ENCODE measurements at places on chromosomes 3 and 15.
A peak's percentile ranks its signal among the peaks of the same experiment; 100 is the strongest.

DNA sequence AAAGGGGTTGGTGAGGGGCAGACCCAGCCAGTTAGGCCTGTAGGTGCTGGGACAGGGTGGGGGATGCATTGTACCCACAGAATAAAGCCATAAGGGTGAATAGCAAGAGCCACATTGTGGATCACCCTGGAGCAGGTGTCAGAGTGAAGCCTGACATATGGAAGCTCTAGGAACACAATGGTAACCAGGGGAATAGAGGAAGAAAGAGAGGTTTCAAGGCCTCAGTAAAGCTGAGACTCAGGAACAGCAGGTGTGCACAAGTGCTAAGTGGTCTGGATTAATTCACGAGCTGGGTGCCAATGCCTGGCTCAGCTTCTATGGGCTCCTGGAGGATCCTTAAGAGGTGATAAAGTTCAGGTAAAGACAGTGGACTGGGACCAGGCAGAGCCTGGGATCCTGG, 323.7 kb upstream of the CTNNB1 start:
- DNase-seq = no peak

GRCh38 chr3:127077505-127078064, 94.7 kb downstream of the PLXNA1 start:
- no peak for DNase-seq

DNA sequence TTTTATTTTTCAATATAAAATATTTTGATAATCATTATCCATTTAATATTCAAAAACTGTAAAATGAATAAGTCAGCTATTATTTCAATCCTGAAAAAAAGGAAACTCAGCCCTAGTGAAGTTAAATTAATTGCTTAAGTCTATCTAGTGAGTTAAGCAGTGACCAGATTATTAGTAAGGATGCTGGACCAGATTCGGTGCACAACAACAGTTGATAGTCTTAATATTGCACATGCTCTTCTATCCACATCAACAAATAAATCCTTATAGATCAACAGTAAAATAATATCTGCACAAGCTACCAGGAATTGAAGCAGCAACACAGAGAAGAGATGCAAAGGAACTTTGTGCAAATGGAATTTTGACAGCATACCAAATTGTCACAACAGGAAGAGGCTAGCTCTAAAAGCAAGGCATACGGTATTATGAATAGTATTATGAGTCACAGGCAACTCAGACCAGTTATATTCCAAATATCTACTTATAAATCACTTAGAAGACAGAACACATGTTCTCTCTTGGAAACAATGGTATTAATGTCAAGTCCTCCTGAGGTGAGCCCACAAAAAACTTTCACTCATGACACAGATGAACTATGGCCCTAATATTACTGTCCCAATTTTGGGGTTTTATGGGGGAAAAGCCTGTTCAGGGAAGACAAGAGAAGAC, 24.9 kb downstream of the VPS13C start:
- no peak for DNase-seq

GRCh38 chr3:53728606-53729005, 117.6 kb downstream of the CHDH start:
- no peak for DNase-seq

DNA sequence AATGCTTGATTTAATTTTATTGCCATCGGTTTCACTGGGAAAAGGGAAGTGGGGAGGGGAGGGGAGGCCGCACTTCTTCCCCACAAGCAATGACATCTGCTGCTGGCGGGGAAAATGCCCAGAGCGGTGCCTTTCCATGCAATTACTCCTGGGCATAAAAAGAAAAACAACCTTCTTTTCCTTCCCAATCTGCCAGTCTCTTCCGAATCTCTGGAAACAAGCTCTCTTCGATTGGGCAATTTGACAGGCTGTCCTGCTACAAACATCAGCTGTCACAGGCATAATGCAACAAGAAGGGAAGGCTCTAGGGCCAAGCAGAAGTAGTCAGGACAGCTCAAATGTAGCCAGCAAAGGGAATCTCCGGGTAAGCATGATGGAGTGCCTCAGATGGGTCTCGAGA, 93.4 kb upstream of the STRIT1 start:
- no peak for DNase-seq

DNA sequence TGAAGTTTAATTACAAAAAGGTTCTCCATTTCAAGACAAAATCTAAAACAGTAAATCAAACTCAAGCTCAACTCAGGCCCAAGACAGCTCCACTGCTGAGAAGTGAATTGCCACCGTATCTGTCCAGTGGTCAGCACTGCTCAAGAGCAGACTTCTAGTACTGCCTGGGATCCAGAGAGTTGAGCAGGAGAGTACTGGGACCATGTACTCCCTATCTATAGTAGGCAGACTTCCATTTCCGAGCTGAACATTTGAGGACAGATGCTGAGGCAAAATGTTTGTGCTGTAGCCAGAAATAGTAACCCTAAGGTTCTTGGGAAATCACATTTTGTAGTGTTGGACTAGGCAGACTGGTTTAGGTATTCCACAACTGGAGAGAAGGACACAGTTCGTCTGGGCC, 44.1 kb downstream of the MRPL3 start:
- DNase-seq = no peak

DNA sequence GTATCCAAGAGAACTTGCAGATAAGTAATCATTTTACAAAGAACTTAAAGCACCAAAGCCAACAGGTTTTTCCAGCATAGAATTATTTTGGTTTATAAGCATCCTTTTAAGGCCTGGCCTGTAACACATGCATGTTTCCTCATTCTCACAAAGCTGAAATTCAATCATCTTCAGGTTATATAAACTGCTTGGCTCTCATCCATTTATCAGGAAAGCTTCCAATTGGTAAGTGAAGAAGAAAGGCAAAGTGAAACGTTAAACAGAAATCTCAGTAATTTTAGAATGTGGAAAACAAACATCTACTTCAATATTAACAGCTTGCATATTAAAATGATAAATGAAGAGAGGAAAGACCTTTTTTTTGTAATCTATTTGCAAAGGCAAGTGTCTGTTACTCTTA, 1.6 kb downstream of the SERP1 start:
- DNase-seq = no peak

DNA sequence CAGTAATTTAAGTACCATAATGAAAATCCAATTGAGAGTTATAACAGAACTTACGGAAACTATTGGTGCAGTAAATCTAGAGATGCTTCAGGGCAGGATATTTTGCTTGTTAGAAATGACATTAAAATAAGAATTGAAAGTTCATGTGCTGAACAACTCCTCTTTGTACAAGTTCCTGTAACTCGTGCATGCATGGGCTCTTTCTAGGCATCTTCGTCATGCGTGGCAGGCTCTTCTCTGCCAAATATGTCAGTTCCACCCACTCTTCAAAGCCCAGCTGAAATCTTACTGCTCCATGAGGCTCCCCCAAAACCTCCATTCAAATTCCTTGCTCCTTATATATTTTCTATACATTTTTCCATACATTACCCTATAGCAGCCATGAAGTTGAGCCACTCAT, 48.7 kb downstream of the FBN1 start:
- DNase-seq = no peak

GRCh38 chr3:142211034-142211433, 14.4 kb downstream of the GK5 start:
- DNase-seq = no peak

DNA sequence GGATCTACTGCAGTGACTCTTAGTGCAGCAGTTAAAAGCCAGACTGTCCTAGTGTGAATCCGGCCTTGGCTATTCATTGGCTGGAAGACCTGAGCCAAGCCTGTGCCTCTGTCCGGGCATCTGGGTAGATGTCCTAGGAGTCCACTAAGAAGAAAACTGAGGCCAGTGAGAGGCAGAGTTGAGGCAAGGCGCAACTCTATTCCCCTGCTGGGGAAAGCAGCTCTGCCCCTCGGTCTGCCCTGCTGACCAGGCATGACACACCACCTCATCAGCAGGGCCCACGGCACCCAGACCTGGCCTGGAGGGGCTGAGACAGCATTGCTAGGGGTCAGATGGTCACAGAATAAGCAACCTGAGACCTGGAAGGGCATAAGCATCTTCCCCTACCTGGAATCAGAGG, 46.7 kb upstream of the ABHD2 start:
- DNase-seq = no peak

GRCh38 chr3:98395101-98395500, 4.6 kb downstream of the OR5K3 start:
- no peak for DNase-seq

DNA sequence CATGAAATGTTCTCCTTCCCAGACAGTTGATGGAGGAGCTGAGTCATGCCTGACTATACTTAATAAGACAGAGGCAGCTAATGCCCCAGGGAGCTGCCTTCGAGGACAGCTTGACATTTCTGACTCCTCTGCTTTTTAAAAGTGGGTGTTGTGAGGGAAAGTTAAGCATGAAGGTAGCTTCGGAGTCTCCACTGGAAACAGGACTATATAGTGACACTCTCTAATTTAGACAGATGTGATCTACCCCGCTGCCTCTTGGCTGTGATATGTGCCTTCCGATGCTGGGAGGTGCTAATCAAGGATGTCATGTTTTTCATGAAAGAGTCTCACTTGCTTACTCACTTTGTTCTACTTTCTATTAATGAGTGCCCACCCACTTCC, 72.7 kb downstream of the IL1RAP start:
- peak; percentile 14 for DNase-seq

DNA sequence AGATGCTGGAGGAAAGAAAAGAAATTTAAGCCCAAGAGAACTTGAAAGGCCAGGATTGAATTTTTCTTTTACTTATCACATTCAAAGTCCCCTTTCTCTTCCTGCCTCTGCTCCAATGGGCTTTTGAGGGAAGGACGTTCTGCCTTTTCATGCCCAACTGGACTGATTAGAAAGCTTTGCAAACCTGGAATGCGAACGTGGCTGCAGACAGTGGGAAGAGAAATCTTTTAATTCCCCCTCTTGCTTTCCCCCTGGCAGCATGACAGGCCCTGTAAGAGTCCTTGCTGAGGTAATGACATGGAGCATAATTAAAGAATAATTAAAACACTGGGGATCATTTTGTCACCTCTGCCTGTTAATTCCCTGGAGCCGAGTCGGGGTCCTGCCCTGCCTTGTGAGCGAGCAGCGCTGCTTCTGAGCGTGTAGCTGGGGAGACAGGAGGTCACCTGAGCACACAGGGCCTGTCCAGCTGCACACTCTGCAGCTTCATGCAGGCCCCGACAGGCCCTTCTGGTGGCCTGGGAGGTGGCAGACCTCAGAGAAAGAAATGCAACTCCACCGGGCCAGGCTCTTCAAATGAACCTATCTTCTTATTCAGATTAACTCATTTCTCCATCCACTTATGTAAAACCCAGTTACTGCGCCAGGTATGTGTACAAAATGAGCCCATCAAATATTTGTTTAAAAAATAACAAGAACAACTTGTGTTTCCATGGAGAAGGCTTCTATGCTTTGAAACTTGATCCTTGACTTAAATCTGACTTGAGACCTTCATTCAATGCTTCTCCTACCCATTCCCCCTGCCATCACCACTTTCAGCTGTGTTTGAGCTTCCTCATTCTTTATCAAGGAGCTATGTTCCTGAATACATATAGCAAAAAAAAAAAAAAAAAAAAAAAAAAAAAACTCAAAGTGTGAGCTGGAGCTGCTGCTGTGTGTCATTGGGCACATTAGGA, 628.2 kb upstream of the CFAP20DC start:
- no peak for DNase-seq

DNA sequence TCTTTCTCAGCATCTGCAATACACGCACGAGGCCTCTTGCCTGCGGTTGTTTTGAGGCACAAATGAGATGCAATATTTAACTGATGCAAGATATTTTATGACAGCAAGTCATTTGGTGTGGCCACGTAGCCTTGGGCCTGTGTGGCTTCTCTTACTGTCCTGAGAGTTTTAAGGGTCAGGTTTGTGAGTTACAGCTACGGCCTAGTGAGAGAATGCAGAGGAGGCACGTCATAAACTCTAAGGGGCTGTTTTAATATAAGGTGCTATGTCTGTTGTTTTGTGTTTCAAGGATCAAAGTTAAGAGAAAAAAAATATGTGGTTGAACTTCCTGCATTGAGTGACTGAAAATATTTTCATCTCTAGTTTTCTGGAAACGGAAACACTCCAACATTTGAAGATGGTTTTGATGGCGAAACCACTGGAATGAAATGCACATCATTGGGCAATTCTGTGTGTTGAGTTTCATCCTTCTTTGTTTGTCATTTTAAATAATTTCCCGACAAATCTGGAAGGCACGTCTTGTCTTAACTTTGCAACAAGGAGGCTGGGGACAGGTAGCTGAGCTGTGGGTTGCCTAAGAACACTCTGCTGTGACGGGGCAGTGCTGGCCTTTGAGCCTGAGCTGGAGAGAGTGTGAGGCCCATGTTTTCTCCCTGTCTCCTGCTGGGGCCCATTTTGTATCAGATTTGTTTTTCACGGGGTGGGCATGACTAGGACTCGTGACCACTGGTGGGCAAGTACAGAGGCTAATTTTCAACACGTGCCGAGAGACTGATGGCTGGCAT, 5.1 kb downstream of the APBA2 start:
- DNase-seq = no peak

DNA sequence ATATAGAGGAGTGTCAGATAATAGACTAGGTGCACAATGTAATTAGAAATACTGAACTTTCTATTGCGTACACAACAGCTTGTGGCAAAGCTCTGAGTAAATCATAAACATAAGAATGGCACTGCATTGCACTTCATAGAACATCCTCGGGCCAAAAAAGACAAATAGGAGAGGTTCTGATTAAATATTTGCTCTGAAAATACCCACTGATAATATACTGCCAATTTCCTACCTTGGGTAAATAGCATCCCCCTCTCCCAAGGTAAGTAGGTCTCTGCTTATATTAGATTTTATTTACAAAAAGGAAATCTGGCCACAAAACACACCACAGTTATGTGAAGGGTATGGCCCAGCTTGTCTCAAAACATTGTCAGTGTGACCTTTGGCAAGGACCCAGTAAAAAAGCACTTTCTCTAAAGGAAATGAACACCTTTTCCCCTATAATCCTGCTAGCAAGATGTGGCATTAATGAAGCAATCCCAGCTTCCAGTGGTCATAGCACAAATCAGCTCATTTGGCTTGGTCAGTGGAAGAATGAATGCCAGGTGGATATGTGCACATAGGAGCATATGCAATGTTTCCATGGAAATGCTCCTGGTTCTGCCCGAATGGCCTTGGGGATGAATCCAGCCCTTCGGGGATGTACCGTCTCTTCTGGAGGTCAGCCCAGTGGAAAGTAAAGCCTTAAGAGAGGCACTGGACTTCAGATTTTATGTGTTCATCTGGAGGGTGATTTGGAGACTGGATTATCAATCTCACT, 315.9 kb downstream of the LSAMP start:
- no peak for DNase-seq

DNA sequence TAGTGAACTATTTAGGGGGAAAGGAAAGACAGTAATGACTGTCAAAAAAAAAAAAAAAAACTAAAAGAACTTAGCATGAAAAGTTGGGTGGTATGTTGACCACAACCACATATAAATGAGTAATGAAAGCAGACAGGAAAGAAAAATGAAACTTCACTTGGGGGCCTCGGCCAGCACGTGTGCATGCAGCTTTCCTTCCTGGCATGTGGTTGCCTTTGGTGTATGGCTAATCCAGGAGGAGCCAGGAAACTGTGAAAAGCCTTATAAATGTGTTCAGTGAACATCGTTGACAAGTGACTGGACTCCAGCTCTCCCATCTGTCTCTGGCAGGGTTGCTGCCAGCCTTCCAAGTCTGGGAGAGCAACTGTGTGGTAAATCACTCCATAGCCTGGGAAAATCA, 195.1 kb downstream of the DTWD1 start:
- no peak for DNase-seq

Measured in stimulated activated CD4-positive, alpha-beta T cell treated with anti-CD3 and anti-CD28 coated beads, Interleukin-15, amount 100 ng/mL, for 1 hour (primary cell).